ENCODE measurements at places on chromosomes 3 and 15.

DNA sequence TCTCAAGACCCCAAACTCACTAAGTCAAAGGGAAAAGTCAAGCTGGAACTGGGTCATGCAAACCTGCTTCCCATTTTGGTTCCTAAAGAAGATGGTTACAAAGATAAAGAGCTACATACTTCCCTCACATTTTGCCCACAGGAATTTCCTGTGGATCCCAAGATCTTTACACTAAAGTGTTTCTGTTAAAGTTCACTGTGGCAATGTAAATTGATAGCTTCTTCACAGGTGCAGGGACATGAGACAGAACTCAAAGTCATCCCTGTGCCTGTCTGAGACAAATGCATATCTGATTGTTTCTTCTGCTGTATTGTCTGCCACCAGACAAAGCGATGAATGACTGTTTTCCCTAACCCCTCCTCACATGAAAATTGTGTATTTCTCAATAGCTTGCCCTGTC is 567.8 kb downstream of the ZIC1 start:
- DNase-seq: no peak

DNA sequence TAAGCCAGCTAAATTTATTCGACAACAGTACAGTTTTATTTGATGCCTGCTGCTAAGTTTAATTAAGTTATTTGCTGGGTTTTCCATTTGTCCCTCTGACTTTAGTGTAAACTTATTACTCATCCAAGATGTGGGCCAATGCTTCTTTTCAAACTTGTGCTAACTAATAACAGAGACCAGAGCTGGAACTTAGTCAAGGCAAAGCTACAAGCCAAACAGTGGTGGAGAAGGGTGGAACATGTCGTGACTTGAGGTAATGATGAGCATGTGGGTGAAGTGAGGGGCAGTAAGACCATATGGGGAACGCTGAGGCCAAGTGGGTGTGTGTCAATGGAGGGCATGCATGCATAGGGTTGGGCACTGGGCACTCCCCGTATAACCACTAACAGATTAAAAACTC is 63.9 kb downstream of the NMD3 start:
- no peak for DNase-seq

GRCh38 chr3:148332509-148332908 is 365.2 kb upstream of the AGTR1 start:
- DNase-seq: no peak

DNA sequence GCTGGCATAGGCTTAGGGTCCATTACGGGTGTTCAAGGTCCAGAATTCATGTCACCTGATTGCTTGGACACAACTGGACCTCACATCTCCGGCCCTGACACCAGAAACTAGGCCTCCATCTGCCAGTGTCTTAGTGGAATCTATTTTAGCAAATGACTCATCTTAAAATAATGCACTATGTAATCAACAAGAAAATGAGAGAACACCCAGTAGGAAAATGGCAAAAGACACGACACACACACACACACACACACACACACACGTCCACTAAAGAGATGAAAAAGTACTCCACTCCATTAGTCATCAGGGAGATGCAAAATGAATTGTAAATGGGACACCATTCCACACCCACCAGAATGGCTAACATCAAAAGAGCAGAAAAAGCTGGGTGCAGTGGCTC is 11.2 kb downstream of the APBA2 start:
- DNase-seq: no peak

DNA sequence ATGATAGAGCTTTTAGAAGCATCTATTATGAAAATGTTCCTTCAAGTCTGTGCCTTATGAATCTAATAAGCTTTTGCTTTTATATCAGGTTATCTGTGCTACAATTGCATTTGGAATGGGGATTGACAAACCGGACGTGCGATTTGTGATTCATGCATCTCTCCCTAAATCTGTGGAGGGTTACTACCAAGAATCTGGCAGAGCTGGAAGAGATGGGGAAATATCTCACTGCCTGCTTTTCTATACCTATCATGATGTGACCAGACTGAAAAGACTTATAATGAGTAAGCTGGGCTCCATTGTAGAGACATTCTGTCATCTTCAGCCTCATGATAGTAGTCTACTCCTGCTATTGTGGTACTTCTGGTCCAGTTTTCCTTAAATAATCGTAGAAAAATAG is 73.4 kb downstream of the BLM start:
- no peak for DNase-seq

DNA sequence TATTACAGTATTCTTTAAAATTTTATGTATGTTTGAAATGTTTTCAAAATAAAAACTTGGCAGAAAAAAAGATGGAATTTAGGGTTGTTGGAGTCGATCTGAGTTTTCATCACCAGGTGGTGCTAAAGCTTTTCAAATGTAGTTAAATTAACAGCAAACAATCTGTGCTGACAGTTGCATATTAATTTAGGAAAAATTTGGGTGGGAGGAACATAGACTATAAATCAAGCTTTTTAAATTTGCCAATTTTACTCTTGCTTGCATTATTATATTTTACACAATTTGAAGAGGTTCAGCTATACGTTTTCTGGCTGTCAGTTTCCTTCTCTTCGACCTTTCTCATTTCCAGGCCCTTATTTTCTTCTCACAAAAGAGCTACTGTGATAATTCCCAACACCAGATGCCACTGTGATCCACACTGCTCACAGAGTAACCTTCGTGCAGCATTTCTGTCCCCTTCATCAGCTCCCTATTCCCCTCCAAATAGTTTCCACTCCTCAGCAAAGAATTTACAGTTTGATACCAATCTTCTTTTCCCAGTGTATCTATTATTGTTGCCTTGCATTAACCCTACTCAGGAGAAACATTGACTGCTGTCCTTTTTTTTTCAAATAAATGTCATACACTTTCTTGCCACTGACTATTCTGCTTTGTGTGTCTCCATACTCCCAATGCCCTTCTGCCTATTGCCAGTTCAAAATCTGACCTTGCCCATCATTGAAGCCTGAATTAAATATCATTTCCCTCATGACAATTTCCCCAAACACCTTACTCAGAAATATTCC is 53.4 kb upstream of the EIF5A2 start:
- DNase-seq: peak; percentile 19

GRCh38 chr15:64274341-64274950 is 81.5 kb downstream of the CSNK1G1 start:
- no peak for DNase-seq

DNA sequence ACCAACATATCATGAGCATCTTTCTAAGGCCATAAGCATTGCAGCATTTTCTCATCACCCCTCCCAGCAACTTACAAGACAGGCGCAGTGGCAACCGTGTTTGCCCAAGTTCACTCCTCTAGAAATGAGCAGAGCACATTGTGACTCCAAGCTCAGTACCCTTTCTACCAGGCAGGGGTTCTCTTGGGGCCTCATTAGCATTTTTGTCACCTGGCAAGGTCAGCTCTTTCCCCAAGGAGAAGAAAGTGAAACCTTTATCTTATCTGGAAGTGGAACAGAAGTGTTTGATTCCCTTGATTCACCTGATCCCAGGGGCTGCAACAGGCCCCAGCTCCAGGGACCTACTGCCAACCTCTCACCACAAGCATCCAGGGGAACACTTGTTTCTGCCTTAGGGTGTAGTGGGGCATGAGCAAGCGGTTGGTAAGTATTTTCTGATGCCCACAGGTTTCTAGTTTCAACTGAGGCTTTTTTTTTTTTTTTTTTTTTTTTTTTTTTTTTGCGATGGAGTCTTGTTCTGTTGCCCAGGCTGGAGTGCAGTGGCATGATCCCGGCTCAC is 44.0 kb upstream of the HERC1 start:
- no peak for DNase-seq

DNA sequence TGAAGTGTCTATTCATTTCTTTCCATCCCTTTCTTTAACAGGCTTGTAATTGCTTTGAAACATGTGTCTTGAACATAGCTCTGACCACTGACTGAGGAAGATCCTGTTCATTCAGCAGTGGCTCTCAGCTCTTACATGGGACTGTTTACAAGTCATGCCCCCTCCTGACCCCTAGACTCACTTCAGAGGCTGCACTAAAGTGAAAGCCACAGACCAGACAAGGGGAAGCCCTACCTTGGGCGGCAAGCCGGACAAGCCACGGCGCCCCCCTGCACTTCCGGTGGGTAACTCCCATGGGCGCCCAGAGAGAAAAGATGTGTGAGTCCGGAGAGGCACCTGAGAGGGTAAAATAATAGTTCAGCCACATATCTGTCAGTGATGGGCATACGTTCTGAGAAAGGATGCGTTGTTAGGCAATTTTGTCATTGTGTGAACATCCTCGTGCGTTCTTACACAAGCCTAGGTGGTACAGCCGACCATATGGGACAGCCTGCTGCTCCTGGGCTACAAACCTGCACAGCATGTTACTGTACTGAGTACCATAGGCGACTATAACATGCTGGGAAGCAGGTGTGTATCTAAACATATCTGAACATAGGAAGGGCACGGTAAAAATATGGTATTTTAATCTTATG is 116.2 kb downstream of the CHSY1 start:
- no peak for DNase-seq

GRCh38 chr3:183357564-183358079 is 70.8 kb downstream of the MCF2L2 start:
- DNase-seq: no peak

DNA sequence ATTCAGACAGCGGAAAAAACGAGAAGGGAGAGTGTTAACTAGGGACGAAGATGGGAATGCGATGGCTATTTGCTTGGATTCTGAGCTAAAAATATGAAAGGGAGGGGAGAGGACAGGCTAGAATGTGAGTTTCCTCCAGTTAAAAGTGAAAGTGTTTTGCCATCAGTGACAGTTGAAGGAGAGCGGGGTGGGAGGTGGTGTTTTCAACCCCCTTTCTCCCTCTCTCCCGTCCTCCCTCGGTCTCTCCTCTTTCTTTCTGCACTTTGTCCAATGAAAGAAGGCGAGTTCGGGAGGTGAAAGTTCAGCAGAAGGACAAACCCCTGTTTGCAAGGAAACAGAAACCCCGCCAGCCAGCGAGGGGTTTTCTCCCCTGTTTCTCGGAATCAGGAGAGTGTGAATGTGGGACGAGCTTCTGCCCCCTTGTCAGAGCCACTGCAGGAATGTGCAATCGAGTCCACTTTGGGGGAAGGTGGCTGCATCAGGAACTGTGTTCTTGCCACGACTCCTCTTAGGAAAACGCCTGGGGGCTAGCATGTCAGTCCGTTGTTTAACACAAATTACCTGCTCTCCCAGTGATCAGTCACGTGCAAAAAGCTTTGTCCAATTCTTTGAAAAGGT is 975 bp upstream of the FOXP1 start:
- peak; percentile 47 for DNase-seq

DNA sequence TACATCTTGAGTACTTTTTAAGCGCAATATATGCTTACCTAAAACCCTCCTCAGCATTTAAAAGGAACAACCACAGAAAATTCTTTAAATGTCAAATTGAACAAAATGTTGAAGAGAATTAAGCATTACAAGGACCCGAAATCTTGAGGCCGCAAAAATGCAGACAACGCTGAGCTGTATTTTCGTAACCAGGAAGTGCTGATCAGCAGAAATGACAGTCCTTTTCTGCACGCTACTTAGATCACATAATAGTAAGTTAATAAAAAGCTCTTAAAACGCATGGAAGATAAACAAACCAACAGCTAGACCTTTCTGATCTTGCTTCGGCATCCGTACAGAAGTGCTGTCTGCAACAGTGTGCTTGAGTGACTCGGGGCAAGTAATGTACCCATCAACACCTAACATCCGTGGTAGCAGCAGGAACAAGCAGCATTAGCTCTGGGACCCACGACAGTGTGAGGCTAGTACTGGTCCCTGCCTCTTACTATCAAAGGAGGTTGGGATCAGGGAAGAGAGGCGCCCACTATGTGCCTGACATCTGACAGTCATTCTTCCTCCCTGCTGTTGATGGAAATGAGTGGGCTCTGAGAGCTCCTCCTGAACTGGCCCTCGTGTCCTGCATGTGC is 1.8 kb upstream of the SSUH2 start:
- DNase-seq: no peak

- DNase-seq: no peak
Observed at GRCh38 chr15:71422530-71423259, 307.4 kb downstream of the THSD4 start.

DNA sequence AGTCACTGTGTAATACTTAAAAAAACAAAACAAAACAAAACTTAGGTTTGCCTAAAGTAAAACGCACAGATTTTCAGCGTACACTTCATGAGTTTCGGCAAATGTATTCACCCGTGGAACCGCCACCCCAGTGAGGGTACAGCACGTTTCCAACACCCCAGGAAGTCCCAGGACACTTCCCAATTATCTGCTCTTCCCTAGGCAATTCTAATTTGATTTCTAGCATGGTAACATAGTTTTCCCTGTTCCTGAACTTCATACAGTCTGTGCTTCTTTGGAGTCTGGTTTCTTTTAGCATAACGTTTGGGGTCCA is 497 bp upstream of the CLASP2 start:
- no peak for DNase-seq

DNA sequence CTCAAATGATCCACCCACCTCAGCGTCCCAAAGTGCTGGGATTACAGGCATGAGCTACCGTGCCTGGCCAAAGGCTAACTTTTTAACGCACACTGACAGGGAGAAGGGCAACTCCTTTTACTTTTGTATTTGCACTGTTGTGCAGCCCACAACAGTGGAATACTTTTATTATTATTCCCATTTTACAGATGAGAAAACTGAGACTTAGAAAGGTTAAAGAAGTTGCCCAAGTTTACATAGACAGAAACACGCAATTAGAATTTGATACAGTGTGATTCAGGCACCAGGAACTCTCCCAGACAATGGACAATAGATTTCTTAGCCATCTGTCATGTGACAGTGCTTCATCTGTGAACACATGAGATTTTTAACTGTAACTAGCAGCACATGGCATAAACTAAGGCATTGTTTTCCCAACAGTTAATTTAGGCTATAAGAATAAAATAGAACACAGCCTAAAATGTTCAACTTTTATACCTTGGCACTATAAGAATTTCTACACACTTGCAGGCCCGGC is 18.8 kb downstream of the STAG1 start:
- no peak for DNase-seq

- DNase-seq: no peak
Observed at GRCh38 chr3:159928666-159929065, 60.0 kb upstream of the IL12A start.

- DNase-seq: no peak
Observed at GRCh38 chr3:22982981-22983587, 220.0 kb upstream of the UBE2E2 start.

DNA sequence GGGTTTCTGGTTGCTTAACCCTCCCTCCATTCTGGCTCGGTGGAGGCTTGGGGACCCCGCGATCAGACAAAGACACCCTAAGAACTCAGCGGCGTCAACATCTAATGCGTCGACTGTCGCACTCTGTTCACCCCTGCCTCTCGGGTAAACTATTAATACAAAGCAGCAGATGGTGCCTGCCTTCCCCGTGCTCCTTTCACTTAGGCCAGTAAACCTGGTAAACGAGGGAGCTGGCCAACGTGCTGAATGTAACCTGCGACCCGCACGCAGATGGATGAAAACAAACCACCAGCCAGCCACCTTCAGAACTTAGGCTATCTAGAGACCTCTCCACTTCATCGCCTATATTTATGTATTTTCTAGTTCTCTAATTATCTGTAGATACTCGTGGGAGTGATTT is 848 bp upstream of the CADPS start:
- no peak for DNase-seq

Measured in stimulated activated naive CD4-positive, alpha-beta T cell (primary cell).